Hepatocyte (in vitro differentiated cells): ENCODE measurements at places on chromosomes 5 and 9. TPM values are rescaled to one million over a fixed set of nuclear protein-coding genes. Genes with fewer than 3 reads are reported as not detected.

Gene UBAC1
- polyA plus RNA-seq = 35.2 and 42.5 TPM in 2 replicates

Gene FBP2
- 0.30 and 0.74 TPM in 2 replicates for polyA plus RNA-seq

- no peaks in the 10 kb centered on the region for H3K27me3 ChIP-seq
- DNase-seq = no peak
- H3K27ac ChIP-seq = peak overlapping the region; percentile 67
- H3K36me3 ChIP-seq = no peaks in the 10 kb centered on the region
These were observed 120.7 kb upstream of the SPATA31C2 start for GRCh38 chr9:88259001-88259400.

DNA sequence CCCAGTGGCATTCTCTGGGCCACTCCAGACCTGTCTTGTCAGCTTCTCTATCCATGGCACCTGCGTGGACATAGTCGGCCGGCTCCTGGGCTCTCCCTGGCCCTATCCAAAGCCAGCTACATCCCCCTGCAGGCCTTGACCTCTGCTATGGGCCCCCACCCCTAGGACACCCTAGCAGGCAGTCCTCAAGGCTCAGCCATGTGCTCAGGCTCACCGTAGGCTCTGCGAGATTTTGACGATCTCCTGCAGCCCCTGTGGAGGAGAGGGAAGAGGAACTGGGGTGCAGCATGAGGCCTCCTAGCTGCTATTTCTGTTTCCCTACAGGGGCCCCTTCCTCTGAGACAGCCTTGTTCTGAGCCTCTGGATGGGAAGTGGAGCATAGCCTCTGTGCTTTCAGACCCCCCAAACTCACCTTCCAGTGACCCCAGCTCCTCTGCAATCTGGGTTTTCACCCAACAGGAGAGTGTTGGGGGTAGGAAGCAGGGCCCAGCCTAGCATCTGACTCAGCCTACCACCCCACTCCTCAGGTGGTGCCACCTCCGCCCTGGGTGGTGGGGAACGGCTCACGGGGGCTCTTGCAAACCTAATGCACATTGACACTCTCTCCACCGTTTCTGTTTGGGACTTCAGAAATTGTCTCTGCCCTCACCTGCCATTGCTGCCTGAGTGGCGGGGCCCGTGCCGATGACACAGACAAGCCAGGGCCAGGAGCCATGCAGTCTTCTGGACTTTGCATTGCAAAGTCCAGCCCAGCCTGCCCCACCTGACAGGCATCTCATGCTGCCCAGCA is 36.7 kb downstream of the HRH2 start:
- no peaks in the 10 kb centered on the region for H3K36me3 ChIP-seq
- peak; percentile 37 for DNase-seq

Gene PRUNE2
- polyA plus RNA-seq = 0.46 and 3.4 TPM in 2 replicates
